ENCODE measurements at places on chromosomes 12 and 14.

DNA sequence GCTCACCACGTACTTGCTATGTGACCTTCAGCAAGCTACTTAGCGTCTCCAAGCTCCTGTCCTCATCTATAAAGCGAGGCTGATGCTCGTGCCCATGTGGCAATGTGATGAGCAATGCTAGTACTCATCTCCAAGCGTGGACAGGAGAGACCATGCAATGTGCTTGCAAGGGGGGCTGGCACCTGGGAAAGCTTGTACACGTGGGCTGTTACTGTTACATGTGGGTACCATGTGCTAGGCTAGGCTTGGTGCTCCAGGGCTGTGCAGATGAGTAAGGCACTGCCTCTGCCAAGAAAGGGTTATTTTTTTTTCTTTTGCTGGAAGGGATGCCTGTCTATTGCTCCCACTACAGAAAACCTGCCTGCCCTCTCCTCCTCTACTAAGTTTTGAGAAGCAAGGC, 46.6 kb downstream of the TSPAN11 start:
- no peak for DNase-seq

DNA sequence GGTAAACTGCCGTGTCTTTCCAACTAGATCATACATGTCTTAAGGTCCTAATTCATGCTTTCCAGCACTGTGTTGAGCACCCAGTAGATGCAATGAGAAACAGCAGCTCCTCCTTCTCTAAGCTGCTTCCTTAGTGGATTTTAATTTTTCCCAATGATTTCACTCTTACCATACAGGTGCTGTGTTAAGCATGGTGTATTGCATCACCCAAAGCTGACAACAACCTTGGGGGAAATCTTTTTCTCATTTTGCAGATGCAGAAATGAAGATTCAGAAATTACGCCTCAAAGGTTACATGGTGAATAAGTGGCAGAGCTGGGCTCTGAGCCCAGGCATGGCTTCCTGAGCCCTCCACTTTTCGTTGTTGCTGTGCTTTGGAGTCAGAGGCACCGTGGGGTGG, 75.6 kb downstream of the NEDD1 start:
- no peak for DNase-seq

GRCh38 chr12:78403136-78403535, 461.4 kb upstream of the SYT1 start:
- DNase-seq, result no peak

- DNase-seq, result no peak
Observed at GRCh38 chr12:123499332-123499731, 34.2 kb downstream of the RILPL1 start.

GRCh38 chr14:74049876-74050495, 30.8 kb downstream of the BBOF1 start:
- DNase-seq, result no peak
